NCI-H1436 treated with DMSO at 0.1 percent for 48 hours (cell line): ENCODE measurements at places on chromosomes 12 and 14.

- no peak for DNase-seq
Observed at GRCh38 chr14:61454545-61454944, 133.2 kb downstream of the PRKCH start.

- DNase-seq: no peak
Observed at GRCh38 chr14:74917178-74917543, 5.9 kb downstream of the RPS6KL1 start.

DNA sequence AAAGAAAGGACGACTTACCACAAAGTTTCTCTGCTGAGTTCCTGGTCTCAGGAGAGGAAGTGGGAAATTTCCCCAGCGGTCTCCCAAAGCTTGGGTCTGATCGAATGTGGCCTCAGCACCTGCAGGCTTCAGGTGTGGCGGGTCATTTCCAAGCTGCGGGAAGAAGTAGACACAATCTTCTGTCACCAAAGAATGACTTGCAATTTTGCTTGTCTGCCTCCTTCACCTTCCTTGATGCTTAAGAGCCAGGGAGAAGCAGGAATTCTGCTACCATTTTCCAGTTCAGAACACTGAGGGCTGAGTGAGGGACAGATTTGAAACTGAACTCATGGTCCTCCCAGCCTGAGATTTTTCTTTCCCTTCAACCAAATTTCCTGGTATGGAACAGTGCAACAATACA, 87.8 kb downstream of the RIMBP2 start:
- DNase-seq: no peak

- DNase-seq: no peak
Observed at GRCh38 chr12:3000548-3001275, 41.5 kb downstream of the TEAD4 start.

GRCh38 chr14:104397956-104398355, 181.6 kb upstream of the C14orf180 start:
- DNase-seq: no peak

GRCh38 chr14:91831337-91831736, 36.0 kb downstream of the TC2N start:
- DNase-seq: no peak

DNA sequence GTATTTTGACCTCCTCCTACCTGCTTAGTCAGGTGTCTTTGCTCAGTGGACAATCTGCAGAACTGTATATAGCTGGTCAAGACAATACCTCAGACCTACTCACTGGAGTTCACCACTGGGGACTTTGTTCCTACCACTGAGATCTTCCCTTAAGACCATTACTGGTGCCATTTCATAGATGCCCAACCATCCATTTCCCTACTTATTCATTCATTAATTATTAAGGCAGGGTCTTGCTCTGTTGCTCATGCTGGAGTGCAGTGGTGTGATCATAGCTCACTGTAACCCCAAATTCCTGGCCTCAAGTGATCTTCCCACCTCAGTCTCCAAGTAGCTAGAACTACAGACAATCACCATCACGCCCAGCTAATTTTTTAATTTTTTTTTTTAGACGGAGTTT, 22.8 kb upstream of the CRADD start:
- no peak for DNase-seq

GRCh38 chr12:115866909-115867525, 410.5 kb downstream of the MED13L start:
- no peak for DNase-seq

DNA sequence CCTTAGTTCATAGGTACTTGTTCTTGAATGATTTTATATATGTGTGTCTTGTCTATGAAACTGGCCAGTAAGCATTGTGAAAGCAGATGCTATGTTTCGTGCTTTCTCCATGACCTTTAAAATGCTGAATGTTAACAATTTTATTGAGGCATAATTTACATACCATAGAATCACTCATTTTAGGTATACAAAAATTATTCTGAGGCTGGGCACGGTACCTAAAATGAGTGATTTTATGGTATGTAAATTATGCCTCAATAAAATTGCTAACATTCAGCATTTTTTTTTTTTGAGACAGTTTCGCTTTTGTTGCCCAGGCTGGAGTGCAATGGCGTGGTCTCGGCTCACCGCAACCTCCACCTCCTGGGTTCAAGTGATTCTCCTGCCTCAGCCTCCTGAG, 6.8 kb downstream of the ESYT1 start:
- no peak for DNase-seq

DNA sequence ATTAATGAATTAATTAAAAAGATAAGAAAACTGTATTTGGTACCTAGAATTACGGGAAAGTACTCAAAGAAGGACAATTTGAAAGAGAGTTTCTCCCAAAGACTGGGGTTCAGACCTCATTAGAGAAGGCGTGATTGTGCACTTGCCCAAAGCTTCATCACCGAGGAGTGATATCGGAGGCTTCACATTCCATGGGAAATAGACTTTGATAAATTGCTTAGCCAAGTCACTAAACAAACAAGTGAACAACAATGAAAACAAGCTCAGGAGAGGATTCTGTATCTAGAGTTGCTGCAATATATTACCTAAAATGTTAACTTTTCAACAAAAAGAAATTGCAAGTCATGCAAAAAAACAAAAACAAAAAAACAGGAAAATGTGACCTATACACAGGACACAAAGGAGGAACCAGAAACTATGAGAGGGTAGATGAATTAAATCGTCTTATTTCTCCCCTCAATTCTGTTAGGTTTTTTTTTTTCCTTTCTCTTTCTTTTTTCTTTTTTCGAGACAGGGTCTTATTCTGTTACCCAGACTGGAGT, 3.4 kb downstream of the SPATA7 start:
- no peak for DNase-seq

GRCh38 chr14:71206766-71207371, 299.6 kb downstream of the PCNX1 start:
- no peak for DNase-seq

- DNase-seq: no peak
Observed at GRCh38 chr12:95674163-95674562, 116.4 kb downstream of the NTN4 start.

GRCh38 chr14:106094654-106095189, 568.3 kb downstream of the TMEM121 start:
- DNase-seq: no peak
